ENCODE measurements at places on chromosomes 16 and 17.

- no peak for DNase-seq
Measured at GRCh38 chr16:86427433-86427851, 82.9 kb upstream of the FOXF1 start.

DNA sequence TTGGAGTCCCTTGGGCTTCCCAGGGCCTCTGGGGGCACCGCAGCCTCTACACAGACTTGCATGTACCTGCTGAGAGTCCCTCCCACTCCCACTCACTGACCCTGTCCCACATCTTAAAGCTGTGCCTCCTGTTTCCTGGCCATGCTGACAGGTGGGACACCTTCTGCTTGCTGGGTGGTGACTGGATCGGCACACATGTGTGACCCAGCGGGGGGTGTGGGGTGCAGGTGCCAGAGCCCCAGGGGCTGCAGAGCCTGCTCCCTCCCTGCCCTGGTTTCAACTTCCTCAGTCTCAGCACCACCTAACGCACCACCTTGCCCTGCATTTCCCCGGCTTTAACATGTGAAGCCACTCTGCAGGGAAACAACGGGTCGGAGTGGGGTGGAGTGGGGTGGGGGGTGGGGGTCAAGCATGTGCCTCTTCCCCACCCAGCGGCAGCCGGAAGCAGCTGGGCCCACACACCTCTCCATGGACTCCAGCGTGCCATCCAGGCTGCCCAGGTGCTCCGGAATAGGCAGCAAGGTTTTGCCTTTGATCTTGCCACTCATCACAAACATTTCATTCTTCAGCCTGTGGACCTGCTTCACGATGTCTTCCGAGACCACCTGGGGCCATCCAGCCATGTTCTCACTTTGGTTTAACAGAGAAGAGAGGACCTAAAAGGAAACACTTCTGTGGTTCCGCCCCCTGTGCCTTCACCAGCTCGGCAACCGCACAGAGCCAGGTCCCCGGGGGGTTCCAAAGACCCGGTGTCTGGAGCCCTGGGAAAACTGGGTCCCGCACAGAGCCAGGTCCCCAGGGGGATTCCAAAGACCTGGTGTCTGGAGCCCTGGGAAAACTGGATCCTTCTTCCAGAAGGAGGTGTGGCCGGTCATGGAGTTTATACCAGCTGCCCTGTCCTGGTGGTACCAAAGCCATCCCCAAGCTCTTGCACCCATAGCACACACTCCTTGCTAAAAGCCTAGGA, 4.7 kb downstream of the DNAH17 start:
- DNase-seq, result no peak

GRCh38 chr16:66386629-66387622, 20.4 kb downstream of the CDH5 start:
- no peak for DNase-seq

DNA sequence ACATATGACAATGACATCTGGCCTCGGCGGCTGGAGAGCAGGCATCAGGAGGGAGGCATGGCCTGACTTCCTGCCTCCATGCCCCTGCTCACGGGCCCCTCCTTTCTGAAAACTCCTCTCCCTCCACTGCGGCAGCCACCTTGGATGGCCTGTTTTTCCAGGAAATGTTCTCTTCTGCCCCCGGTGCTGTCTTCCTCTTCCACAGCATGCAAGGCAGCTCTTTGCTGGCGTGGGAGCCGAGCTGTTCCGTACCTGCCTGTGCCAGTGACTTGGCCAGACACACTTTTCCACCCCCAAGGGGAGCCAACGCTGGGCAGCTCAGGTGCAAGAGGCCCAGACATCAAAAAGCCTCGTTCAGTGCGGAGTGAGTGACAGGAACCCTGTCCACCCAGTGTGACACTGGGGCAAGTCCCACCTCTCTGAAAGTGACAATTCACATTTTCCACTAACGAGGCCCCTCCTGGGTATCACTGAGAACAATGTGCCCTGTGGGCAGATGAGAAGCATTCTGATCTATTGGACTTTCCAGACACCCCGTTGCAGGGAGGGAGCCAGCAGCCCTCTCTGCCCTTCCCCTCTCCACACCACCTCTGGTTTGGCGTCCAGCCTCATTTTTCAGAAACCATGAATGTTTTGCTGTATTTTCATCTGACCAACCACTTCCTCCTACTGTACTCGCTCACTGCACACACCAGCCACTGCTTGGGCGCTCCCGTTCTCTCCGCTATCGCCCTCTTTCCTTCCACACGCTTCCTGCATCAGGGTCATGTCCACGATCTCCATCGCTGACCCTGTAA, 31.2 kb downstream of the NSMCE1 start:
- DNase-seq, result no peak

- no peak for DNase-seq
Measured at GRCh38 chr17:80831491-80831890, 160.2 kb upstream of the CHMP6 start.

DNA sequence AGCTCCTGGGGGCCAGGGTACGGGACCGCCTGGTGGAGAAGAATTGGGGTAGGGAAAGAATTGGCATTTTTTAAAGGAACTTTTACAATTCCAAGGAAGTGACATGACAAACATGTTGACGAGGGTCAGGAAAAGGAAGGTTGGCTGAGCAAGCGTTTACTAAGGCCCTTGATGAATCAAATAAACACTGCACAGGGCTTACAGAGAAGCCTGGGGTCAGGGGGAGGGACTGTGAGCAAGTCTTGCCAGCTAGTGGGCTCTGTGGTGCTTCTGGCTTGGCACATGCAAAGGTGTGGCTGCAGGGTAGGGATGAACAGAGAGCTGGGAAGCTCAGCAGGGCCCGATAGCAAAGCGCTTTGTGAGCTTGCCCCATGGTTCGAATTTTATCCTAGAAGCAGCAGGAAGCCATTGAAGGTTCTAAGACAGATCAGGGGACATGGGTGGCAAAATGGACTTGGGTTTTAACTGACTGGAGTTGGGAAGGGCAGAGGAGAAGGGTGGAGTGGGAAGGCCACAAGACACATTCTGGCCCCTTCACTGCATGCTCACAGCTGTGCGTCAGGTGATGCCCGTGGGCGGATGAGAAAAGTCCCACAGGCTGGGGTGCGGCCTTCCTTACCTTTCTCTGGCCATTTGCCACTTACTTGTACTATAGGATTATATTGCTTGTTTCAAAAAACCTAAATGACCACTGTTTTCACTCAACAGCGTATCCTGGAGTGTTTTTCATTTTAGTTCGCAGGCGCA, 117.8 kb downstream of the SOCS1 start:
- DNase-seq, result no peak

GRCh38 chr17:80769516-80769915, 222.1 kb upstream of the CHMP6 start:
- DNase-seq, result no peak

- DNase-seq, result no peak
Measured at GRCh38 chr17:18004884-18005305, 32.2 kb downstream of the DRC3 start.

DNA sequence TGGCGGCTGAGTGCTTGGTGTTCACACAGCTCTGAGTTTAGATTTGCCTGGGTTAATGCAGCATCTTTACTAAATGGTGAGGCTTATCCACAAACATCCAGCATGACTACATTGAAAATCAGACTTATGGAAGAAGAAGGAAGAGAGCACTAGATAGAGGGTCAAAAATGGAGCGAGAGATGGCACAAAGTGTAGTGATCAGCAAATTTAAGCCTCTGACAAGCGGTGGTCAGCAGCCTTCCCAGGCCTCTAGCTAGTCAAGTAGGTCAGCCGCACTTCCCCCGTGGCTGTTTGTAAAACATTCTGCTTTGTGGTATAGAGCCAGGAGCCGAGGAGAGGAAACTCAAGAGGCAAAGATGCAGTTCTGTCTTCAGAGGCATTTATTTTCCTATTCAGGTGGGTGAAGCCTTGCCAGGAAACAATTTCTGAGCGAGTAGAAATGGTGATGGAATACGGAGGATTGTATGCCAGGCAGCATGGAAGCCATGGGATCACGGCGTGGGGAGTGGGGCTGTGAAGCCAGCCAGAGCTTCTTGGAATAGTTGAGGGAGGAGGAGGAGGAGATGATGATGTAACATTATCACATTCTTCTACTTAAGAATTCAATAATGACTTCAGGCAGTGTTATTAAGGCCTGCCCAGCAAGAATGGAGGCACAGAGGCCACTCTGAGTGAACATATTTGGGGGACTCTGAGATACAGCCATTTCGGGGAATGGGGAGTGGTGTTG, 118.9 kb downstream of the MSI2 start:
- no peak for DNase-seq

GRCh38 chr16:4679850-4680636, 13.3 kb upstream of the NUDT16L1 start:
- DNase-seq, result no peak

DNA sequence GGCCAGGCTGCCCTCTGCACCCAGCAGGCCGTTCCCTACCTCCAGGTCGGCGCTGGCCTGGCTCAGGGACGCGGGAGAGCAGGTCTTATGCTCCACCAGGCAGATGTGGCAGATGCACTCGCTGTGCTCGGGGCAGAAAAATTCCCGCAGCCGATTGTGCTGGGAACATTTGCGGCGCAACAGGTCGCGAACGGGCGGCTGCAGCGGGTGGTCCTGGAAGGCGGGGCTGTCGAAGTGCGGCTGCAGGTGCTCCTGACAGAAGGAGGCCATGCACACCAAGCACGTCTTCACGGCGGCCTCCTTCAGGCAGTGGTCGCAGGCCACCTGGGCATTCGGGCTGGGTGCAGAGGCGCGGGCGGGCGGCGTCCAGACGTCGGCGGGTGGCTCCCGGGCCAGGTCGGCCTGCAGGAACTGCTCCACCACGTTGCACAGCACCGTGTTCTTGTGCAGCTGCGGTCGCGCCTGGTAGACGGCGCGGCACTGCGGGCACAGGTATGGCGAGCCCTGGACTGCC, 439 bp downstream of the TRIM25 start:
- DNase-seq, result no peak

DNA sequence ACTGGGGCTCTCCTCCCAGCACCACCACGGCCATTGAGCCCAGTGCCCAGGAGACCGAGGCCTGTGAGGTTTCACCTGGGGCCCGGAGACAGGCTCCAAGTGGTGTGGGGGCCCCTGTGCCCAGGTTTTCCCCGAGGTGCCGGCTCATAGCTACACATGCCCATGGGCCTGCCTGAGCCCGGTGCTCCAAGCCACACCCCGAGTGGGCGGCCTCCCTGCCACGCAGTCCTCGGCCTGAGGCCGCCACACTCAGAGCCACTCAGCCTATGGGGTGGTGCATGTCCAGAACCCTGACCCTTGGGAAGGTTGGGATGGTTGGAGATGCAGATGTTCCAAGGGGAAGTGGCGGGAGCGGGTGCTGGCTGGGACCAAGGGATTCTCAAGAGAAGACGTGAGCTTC, 24.1 kb downstream of the JPH3 start:
- no peak for DNase-seq

DNA sequence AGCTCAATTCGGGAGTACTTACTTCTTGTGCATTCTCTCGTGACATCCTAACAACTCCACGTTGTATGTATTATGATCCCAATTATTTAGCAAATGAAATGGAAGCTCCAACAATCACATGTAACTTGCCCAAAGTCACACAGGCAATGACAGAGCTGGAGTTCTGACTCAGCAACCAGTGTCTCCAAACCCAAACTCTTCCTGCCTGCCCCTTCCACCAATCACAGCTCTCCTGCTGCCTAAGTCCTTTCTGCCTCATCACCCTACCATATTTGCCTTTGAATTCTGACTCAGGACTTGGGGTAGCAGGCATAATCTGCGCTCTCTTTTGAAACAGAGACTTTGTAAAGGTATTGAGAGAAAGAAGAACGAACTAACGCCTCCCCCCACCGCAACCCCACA, 245.2 kb upstream of the MAF start:
- no peak for DNase-seq

- peak; percentile 33 for DNase-seq
Measured at GRCh38 chr17:62134397-62134796, 69.3 kb upstream of the MED13 start.

GRCh38 chr17:55330344-55330933, 65.7 kb downstream of the HLF start:
- no peak for DNase-seq

GRCh38 chr16:67963662-67964321, 4.6 kb downstream of the SLC12A4 start:
- no peak for DNase-seq

- DNase-seq, result no peak
Measured at GRCh38 chr17:27906623-27907022, 13.5 kb upstream of the LYRM9 start.

DNA sequence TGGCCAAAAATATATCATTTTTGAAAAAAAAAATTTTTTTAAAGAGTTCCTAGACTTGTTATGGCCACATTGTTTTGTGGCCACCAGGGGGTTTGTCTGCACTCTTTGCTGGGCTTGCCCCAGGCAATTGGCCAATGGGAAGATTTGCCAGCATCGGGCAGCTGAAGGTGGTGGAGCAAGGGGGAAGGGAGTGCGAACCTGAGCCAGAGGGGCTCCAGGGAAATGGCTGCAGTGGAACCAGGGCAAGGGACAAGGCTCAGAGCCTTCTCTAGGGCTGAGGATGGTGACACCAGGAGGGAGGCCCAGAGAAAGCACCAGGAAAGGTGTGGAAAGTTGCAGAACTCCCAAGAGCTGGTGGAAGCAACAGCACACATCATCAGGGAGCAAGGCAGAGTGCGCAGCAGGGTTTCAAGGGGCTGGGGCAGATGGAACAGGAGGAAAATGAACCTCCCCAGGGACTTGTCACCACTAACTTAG, 15.5 kb upstream of the CMIP start:
- DNase-seq, result peak; percentile 50
